ENCODE measurements at places on chromosomes 11 and 22. TPM values are rescaled to one million over a fixed set of nuclear protein-coding genes. Genes with fewer than 3 reads are reported as not detected.

DNA sequence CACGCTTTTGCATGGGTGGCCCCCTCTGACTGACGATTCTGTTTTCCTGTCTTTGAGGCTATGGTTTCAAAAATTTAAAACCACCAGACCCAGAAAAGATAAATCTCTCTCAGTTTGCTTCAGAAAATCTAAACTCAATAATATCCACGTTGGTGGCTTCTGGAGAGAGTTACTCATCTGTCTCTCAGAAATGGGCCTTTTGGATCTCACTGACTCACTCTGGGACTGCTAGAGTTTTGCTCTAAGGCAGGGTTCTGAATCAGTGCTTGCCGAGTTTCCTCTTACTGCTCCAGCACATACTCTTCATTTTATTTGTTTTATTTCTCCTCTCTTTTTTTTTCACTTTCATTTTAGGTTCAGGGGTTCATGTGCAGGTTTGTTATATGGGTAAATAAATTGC is 305.7 kb downstream of the BLID start:
- no peak for DNase-seq

DNA sequence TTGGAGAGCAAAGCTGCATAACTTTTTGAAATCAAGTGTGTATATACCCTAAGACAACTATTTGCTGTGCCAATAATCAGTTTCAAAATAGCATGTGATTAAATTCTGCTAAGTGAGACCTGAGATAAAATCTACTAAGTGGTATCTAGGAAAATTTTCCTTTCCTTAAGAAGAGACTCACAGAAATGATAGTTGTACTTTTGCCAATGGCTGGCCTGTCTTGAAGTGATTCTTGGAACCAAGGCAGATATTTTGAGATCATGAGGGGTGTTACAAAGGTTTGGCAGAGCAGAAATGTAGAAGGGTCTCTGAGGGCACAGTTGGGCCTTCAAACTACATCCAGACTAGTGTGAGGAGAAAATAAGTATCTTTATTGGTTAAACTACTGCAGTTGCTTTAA is 902.6 kb upstream of the TENM4 start:
- DNase-seq, result no peak

GRCh38 chr11:6694229-6694535 is 11.0 kb upstream of the MRPL17 start:
- DNase-seq, result no peak

DNA sequence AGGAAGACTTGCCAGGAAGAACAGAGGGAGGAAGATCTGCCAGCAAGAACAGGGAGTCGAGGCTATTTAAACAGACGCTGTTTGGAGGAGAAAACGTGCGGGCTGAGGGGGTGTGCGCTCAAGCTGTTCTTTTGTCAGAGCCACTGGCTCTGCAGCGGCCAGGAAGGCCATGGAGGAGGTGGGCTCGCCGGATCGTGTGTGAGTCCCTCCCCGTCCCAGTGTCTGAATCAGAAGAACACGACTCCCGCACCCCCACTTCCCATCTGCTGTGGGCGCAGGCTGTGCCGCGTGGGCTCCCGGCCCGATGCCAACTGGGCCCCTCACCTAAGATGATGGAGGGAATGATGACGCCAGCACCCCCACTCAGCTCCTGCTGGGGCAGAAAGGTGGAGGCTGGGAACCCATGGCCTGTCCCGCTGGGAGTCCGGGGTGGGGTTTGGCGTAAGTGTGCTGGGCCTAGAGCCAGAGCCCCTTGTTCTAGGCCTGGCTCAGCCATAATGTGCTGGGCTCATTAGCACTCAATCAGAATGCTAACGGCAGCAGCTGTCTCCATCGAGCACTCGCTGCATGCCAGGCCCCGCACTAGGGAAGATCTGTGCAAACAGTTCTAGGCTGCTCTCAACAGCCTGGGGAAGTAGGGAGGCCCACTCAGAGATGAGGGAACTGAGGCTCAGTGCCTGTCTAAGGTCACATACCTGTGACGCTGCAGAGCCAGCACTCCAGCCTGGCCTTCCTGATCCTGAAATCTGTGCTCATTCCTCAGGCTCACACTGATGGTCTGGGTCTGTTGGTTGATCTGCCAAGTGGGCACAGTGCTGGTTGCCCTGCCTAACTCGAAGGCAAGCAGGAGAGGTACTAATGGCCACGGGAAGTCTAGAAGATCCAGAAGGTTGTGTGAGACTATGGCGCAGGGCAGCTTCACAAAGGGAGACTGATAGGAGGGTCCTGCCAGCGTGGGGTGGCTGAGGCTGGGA is 11.5 kb downstream of the NPTXR start:
- no peak for DNase-seq

The UPB1 gene
- not detected for total RNA-seq
